Right ventricle myocardium superior (tissue), 1 donor: ENCODE measurements at places on chromosomes 13 and 19.

GRCh38 chr19:15371786-15372380 is 7.7 kb downstream of the AKAP8 start:
- peak; percentile 30 for DNase-seq

DNA sequence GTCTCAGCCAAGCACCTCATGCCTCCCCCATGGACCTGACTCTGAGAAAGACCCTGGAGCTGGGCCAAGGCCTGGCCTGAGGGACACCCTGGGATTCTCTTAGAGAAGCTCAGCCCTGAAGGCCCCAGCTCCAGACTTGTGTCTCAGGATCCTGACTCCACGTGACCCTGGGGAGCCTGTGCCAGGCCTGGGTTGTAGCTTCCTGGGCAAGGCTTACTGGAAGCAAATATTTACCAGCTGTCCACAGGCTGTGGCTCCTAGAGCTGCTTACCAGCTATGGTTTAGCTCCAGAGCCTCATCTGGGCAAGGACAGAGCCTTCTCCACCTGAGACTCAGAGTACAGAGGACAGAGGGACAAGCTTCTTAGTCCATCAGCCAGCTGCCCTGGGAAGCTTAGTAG is 61.0 kb upstream of the CEACAM8 start:
- no peak for DNase-seq

DNA sequence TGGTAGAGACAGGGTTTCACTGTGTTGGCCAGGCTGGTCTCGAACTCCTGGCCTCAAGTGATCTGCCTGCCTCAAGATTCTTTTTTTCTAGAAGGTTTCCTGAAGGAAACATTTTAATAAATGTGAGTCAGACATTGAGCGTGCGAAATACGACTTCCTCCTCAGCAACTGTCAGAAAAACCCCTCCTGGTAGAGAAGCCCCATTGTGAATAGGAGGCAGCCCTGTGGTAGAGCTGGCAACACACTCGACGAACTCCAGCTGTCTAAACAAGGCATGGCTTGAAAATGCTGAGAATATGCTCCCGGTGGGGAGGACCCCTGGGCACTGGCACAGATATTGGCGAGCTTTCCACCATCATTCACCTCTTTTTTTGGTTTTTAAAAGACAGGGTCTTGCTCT is 9.8 kb downstream of the ZNF333 start:
- DNase-seq, result no peak

GRCh38 chr13:108807841-108808240 is 178.4 kb downstream of the MYO16 start:
- no peak for DNase-seq

- peak; percentile 58 for DNase-seq
These were observed 15.1 kb downstream of the NOSIP start for GRCh38 chr19:49565261-49565660.

GRCh38 chr13:57137585-57137984 is 3.1 kb upstream of the PRR20A start:
- DNase-seq, result no peak

DNA sequence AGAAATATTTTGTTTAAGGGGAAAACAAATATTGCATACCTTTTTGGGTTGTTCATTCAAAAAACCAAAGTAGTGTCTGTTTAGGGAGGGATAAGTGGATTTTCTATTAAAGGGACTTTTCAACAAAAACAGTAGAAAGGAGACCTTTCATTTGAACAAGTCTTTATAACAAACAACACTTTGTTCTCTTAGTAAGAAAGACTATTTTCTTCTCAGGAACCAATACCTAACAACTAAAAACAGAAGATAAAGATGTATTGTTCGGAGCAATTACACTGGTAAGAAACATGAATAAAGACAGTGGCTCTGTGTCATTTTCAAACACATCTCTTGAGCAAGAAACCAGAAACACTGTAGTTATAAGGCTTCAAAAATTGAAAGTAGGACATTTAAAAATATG is 1610.1 kb upstream of the PCDH20 start:
- DNase-seq, result no peak

DNA sequence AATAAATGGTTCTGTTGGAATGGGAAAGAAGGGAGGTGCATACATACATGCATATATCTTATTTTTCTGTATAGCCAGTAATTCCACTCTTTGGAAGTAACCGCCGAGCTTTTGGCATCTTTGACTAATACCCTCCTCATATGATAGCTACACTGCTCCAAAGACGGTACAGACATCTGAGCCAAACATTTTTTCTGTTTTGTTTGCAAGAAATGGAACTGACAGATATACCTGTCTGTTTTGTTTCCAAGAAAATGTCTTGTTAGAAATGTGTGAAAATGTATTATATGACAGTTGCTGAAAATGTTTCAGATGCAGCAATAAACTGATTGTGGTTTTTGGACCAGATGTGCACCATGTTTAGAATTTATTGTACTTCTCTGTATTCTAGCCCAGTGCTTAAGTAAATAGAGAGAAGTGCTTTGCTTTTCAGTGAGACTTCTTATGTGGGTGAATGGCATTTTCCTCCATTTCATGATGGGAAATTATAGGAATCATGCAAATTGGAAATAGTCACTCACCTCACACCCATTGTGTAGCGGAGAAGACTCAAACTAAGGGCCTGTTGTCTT is 396.9 kb downstream of the KCNRG start:
- DNase-seq, result no peak

GRCh38 chr19:21492947-21493906 is 12.2 kb upstream of the ZNF429 start:
- DNase-seq, result no peak

DNA sequence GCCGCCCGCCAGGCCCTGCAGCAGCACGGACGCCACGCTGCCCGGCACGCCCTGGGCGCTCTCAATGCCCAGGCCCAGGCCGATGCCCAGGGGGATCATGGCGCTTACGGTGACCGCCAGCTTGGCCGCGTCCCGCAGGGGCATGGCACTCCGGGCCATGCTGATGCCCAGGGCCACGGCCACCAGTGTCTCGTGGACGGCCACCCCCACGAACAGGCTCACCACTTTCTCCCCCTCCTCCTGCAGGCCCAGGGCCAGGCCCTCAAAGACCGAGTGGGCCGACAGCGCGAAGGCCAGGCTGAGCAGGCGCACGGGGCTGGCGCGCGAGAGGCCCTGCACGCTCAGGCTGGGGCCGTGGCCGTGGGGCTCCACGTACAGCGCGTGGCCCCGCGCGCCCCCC is 6.9 kb downstream of the SLC39A3 start:
- DNase-seq, result no peak

DNA sequence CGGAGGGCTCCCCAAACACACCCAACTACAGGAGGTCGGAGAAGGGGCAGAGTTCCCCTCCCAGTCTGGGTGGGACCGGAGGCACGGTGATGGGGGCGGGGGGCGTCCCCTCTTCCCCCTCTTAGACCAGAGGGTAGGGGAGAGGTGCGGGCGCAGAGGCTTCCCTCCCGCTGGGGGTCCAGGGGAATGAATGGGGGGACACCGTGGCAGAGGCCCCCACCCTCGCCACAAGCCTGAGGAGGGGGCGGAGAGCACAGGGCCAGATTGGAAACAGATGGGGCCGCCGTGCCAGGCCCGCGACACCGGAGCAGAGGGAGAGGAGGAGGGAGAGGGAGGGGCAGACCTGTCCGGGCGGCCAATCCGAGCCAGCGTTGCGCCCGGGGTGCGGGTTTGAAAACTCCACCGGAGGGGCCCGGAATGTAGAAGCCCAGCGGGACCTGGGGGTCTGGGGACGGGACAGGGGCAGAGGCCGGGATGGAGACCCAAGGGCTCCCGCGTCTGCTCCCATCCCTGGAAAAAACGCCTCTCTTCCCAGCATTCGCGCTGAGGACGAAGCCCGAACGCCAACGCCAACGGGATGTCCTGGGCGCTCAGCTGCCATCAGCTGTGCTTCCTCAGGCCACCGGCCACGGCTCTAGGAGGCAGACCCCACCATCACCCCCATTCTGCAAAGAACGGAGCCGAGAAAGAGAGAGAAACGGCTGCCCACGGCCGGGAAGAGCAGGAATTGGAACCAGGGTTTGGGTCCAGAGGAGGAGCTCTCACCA is 46.8 kb downstream of the PTPRS start:
- DNase-seq, result no peak

DNA sequence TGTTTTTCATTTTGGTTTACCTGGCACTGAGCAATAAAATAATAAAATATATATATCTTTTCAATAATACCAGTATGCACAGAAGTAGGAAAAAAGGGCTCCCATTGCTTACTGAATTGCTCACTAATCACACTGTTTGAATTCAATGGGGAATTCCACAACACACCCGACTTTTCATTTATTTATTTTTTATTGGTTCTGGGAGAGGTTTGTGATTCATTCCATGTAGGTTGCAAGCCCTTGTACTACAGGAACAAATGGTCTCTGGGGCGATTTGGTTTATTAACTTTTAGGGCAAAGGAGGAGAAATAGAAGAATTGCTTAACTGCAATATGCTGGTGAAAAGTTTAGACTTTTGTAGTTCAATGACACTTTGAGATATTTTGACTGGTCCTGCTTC is 207.4 kb downstream of the DCT start:
- no peak for DNase-seq

DNA sequence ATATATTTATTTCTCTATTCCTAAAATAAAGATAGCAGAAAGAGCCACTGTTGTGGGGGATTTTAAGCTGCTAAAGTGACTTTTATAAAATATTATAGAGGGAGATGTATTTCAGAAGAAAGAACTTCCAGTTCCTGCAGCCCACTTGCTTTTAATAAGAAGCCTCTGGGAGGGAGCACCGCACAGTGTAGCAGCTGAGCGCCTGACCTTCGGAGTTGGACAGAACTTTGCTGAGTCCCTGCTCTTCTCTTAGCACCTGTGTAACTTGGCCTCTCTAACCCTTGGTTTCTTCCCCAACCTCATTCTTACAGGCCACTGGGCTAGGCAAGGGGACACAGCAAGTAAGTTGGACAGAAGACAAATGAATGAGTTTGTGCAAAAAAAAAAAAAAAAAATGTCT is 34.8 kb upstream of the TPTE2 start:
- no peak for DNase-seq

DNA sequence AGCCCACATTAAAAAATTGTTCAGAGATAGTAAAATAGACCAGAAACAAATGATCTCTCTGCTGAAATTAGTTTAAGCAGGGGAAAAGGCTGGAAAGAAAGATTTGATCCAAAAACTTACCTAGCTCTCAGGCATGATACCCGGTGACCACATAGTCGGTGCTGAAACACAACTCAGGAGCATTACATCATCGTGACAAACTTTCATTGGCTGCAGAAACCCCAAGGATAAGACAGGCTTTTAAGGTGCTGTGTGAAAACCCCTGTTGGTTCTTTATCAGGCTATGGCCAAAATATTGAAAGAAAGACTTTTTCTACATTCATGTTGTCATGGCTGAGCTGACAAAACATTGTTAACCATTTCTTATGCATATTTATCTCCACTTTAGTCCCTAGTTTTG is 171.7 kb upstream of the KLF12 start:
- no peak for DNase-seq

- DNase-seq, result peak; percentile 89
These were observed 11.9 kb upstream of the FOSB start for GRCh38 chr19:45455707-45456499.

GRCh38 chr13:48661107-48661506 is 7.4 kb downstream of the CYSLTR2 start:
- no peak for DNase-seq

DNA sequence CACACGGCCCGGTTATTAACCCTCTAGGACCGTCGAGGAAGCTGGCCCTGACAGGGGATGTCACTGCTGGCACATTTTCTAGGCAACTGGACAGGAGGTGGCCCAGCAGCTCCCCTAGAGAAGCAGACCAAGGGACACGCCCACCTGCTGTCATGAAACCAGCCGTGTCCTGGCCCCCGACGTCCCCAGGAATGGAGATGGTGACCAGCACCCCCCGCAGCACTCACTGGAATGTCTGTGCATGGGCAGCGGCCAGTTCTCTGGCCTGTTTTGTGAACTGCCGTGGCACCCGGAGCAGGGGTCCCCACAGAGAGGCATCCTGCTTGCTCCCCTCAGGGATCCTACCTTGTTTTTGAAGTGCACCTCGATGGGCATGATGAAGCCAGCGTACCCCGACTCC is 17.9 kb downstream of the MLLT1 start:
- DNase-seq, result no peak

GRCh38 chr13:114023716-114024602 is 50.1 kb upstream of the C13orf46 start:
- DNase-seq, result peak; percentile 35

DNA sequence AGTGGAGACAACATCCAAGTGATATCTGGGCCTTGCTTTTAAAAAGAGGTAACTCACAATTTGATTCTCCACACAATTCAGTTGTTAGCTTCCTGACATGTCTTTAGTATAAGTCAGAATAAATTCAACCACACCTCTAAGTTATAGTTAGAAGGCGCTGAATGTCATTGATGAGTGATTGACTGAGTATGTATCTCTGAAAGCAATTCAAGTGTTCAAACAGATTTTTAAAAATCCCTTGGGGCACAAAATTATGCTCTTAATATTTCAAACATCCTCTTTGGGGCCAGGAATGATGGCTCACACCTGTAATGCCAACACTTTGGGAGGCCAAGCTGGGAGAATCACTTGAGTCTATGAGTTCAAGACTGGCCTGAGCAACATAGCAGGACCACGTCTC is 137.0 kb upstream of the PRR20A start:
- DNase-seq, result no peak

- peak; percentile 89 for DNase-seq
These were observed 10.4 kb downstream of the SBK2 start for GRCh38 chr19:55526216-55527196.

- no peak for DNase-seq
These were observed 153.8 kb upstream of the SOX1 start for GRCh38 chr13:111912991-111913760.

GRCh38 chr19:4327252-4327876 is 11.3 kb downstream of the STAP2 start:
- DNase-seq, result peak; percentile 84

DNA sequence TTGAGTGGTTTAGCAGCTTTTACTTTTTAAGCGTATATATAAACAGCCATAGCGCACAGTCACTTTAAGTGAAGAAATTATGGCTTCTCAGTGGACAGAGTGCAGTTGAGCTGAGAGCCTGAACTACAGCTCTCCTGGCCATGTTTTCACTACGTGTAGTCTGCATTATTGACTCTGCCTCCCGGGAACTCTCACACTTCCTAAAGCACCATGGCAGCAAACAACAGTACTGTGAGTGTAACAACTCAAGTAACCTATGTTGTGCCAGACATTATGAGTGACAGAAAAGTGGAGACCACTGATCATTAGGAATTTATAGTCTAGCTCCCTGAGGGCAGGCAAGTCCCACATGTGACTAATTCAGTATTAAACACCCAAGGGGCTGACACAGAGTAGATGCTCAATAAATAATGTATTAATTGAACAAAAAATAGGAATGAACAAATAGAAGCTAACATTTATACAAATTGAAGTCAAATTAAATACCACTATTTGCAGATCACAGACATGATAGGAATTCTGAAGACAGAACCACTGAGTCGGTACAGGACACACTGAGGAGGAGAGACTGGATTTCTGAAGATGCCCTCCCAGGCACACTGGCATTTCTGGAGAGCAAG is 19.7 kb downstream of the EFNB2 start:
- no peak for DNase-seq
